ENCODE measurements at places on chromosomes 12 and 14.

DNA sequence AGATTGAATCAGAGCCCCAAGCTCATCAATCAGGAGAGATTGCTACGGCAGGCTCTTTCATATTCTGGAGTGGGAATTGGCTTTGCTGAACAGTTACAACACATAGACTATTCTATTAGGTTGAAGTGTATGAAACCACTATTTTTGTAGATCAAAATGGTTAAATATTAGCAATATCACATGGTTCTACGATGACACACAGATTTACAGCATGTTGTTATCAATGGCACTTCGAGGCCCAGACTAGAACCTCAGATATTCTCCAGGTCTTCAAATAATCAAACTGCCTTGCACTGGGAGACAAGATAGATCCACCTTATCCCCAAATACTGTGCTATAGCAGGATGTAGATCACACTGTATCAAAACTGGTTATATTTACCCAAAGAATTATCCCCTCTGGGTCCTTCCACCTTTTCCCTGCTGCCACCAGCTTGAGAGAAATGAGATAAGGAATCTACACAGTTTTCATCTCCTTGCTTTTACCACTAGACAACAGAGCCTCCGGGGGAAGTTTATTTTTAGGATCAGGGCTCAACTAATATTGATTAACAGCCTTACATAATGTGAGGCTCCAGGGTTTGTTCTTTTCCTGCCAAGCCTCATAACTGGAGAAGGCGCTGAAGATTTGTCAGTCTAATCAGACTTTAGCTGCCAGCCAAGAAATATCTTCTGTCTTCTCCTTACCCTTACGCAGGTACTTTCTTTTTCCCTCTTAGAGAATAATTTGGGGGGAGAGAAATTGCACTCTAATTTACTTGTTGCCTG, 507.1 kb downstream of the DIO2 start:
- no peak for DNase-seq

DNA sequence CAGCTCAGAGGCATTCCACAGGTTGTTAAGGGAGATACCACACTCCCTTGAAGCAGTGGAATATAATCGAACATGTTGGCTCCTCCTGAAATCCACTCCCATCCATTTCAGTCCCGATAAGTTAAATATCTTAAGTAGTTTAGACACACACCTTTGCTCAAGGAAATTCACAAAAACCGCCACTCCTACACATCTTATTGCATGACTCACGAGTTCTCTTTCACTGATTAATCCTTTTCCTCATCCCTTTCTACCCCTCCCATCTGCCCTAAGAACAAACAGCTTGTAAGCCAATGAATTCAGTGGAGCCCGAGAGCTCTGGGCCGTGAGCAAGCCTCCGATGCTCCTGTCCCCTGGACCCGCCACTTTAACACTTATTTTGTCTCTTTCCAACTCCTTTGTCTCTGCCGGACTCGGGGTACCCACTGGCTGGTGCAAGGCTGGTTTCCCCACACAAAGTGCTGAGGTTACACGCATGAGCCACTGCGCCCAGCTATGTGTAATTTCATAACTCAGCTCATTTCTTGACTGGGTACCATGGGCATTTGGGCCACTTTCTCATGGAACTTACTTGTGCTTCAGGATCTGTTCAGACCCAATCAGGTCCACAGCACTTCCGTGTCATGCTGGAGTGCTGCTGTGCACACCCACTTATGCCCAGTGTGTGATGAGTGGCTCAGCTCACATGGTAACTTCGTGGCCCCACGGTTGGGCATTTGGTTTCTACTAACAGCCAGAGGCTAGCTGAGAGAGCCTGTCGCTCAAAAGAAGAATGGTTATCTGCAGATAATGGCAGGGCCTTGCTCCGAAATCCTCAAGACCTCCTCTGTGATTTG, 171.8 kb upstream of the ALG10B start:
- DNase-seq = no peak

DNA sequence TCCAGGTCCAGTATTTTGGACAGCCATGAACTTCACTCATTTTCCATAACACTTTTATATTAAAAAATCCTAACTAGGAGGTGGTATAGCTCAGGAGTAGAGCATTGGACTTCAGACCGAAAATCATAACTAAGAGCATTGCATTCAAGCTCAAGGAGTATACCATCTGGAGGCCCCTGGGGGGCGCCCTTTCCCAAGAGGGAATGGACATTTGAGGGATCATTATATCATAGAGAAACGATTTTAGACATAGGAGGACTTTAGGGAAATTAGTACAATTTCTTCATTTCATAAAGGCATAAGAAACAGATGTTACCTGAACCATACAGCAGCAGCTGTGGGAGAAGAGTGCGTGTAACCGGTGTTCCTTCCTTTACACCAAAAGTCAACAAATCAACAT, 5.2 kb upstream of the ATG14 start:
- no peak for DNase-seq

- peak; percentile 51 for DNase-seq
Measured at GRCh38 chr12:10194160-10194670, 15.4 kb downstream of the TMEM52B start.

GRCh38 chr14:72850360-72850759, 43.5 kb downstream of the DPF3 start:
- DNase-seq = no peak

DNA sequence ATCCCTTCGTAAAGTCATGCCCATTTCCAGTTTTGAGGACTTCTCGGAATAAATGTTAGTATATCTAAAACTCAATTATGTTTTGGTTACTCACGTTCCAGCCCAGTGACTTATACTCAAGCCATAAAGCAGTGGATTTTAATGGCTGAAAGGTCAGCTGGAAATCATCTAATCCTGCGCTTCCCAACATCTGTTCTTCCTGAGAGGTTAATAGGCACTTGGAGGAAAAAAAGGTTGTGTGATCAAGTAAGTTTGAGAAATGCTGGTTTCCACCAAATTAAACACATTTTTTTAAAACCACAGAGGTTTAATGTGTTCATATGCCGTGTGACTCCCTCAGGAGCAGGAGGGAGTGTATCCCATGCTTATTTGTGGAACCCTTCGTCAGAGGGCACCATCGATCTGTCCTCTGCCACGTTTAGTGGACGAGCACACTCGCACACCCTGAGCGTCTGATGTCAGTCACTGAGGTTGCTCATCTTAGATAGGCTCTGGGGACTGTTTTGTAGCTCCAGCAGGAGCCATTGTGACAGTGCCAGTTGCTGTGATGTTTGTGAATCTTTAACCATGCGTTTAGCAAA, 41.4 kb downstream of the FBXL14 start:
- DNase-seq = no peak

DNA sequence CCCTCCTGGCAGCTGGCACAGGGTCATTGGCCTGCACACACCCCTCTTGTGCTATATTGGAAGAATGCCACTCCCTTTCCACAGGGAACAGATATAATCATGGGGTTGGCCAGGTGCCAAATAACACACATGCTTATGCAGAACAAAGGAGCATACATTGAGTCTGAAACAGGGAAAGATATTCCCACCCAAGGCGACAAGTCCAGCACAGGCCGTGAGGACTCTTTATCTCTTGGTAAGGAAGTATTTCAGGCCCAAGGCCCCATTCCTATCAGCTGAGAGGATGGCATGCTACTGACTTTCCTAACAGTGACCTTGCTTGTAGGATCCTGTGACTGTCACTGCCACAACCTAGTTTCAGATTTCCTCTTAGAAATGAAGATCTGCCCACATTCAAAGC, 59.0 kb upstream of the STXBP6 start:
- DNase-seq = no peak

- DNase-seq = no peak
Measured at GRCh38 chr12:71759941-71760340, 5.3 kb downstream of the RAB21 start.

GRCh38 chr12:64618953-64619590, 8.8 kb downstream of the RASSF3 start:
- DNase-seq = peak; percentile 91

Data from iris pigment epithelial cell (primary cell).